ENCODE measurements at places on chromosomes 6 and 20.

DNA sequence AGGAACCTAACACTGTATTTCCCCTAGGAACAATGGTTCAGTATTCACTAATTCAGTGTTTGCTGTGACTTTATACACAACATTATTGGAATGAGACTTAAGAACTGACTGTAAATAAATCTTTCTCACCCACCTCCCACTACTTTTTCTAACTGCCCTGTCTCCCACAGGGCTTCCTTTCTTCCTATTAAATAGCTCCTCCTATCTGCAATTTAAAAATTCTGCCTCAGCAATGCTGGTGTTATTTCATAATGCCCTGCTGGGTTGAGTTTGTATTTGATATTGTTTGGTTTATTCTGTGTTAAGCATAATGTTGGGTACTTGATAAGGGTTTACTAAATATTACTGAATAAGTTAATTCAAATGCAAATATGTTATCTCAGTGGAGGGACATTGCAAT lies 573.1 kb upstream of the RNF217 start:
- DNase-seq, result no peak

GRCh38 chr6:87705070-87705691 lies 3.1 kb upstream of the AKIRIN2 start:
- no peak for DNase-seq

DNA sequence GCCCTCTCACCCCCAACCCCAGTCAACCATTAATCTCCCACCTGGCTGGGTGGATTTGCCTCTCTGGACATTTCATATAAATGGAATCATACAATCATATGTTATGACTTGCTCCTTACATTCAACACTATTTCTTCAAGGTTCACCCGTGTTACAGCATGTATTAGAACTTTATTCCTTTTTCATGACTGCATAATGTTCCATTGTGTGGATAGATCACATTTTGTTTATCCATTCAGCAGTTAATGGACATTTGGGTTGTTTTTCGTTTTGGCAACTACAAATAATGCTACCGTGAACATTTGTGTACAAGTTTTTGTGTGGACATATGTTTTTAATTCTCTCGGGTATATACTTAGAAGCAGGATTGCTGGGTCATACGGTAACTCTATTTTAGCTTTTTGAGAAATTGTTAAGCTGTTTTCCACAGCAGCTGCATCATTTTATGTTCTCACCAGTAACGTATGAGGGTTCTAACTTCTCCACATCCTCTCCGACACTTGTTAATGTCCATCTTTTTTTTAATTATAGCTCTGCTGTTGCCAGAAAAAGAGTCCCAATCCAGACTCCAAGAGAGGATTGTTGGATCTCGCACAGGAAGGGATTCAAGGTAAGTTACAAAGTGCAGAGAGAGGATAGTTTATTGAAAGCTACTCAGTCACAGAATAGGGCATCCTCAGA lies 15.9 kb upstream of the BNIP5 start:
- DNase-seq, result no peak

GRCh38 chr6:45474376-45474775 lies 96.6 kb upstream of the SUPT3H start:
- DNase-seq, result no peak

DNA sequence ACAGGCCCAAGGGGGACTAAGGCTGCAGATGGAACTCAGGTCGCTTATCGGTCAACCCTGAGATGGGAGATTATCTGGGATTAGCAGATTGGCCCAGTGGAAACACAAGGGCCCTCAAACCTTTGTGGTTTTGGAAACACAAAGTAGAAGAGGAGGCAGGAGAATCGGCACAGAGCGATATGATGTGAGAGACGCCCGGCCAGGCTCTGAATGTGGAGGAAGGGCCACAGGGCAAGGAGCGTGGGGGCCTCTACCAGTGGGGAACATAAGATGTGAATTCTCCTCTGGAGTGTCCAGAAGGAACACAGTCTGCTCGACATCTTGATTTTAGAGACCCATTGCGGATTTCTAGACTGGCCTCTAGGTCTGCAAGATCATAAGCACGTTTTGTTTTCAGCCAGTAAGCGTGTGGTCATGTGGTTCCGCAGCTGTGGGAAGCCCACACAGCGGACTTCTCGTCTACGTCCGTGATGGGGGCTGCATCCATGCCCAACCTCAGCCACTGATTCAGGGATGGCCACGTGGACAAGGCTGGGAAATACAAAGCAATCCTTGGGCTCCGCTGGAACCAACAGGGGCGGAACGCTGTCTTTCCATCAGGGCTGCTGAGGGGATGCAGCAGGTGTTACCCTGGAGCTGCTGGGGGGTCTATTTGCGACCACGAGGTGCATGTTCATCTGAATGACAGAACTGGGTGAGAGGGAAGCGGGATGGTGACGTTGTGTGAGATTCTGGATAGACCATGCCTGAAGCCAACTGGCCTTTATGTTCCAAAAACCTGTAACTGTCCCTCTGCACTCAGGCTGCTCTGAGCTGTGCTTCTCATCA lies 127.6 kb upstream of the PMEPA1 start:
- no peak for DNase-seq

DNA sequence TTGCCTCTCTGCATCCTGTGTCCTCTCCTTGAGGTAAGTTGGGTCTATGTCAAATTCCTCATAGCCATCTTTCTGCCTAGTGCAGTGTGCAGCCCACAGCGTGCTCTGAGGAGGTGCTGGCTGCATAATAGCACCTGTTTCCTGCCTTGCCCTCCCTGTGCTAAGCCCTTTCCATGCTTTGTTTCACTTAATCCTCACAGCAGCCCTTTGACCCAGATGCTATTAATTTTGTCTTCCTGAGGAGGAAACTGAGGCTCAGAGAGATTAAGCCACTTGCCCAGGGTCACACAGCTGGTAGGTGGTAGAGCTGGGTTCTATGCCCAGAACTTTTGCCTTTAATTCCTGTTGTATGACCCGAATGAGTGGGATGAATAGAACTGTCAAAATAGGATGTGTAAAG lies 13.5 kb downstream of the FAM83D start:
- DNase-seq, result no peak

- no peak for DNase-seq
Measured at GRCh38 chr6:109339906-109340678, 42.2 kb downstream of the CD164 start.

- no peak for DNase-seq
Measured at GRCh38 chr6:126233192-126233591, 106.7 kb upstream of the CENPW start.

Data from effector CD8-positive, alpha-beta T cell (primary cell).